Peyer's patch (tissue), 4 donors: ENCODE measurements at places on chromosomes 12 and 14. TPM values are rescaled to one million over a fixed set of nuclear protein-coding genes. Genes with fewer than 3 reads are reported as not detected.

The AMN gene
- 809 TPM for total RNA-seq

The FSCB gene
- total RNA-seq, result not detected

The SYNE3 gene
- total RNA-seq, result 11.8 TPM

The STON2 gene
- 16.5 TPM for total RNA-seq

The CIROP gene
- total RNA-seq, result not detected

The HCFC2 gene
- total RNA-seq, result 23.1 TPM

The ASCL1 gene
- total RNA-seq, result not detected

The SYCP3 gene
- total RNA-seq, result not detected

The KRT75 gene
- total RNA-seq, result not detected

The TAS2R8 gene
- not detected for total RNA-seq

The TAS2R19 gene
- 12.1 TPM for total RNA-seq

The ZDHHC22 gene
- not detected for total RNA-seq

The HIP1R gene
- total RNA-seq, result 234 TPM

The SLC5A8 gene
- total RNA-seq, result 0.28 TPM

The STK38L gene
- total RNA-seq, result 24.3 TPM

The GDF3 gene
- total RNA-seq, result not detected

The SERPINA3 gene
- total RNA-seq, result 61.8 TPM
